ENCODE measurements at places on chromosomes 2 and 18.

DNA sequence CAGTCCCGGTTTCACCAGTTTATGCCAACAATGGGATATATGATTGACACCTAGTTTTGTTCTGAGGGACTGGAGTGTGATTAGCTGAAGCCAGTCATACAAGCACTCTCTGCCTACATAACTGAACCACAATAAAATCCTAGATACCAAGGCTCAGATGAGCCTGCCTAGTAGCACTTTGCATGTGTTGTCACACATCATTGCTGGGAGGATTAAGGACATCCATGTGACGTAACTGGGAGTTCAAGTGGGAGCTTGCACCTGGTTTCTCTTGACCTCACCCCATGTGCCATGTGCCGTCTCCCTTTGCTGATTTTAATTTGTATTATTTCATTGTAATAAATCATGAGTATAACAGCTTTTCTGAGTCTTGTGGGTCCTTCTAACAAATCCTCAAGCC, 90.3 kb downstream of the TMEM163 start:
- no peak for DNase-seq

- DNase-seq: no peak
These were observed 53.8 kb downstream of the CYP27C1 start for GRCh38 chr2:127166231-127166860.

DNA sequence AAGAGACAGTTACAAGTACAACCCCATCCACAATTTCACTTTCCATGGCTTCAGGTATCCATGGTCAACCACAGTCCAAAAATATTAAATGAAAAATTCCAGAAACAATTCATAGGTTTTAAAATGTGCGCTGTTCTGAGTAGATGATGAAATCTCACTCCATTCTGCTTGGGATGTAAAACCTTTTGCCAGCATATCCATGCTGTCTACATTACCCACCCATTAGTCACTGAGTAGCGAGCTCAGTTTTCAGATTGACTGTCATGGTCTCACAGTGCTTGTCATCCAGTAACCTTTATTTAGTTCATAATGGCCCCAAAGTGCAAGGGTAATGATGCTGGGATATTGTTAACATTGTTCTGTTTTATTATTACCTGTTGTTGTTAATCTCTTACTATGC, 40.5 kb downstream of the SMAD4 start:
- DNase-seq: no peak

DNA sequence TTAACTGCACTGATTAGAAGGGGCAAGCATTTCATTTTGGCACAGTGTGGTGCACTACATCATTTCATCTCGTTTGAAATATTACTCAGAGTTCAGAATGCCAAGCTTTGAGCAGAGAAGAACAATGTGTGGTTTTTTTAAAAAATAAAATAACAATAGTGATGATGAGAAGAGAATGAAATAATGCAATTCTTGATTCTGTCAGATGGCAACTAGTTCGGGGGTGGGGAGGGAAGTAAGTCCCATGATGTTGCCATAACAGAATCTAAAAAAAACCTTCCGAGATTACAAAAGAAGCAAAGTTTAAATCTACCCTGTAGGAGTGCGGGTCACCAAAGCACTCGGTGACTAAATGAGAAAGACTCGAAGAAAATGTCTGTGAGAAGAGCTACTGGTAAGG, 490.4 kb downstream of the NR4A2 start:
- DNase-seq: no peak

DNA sequence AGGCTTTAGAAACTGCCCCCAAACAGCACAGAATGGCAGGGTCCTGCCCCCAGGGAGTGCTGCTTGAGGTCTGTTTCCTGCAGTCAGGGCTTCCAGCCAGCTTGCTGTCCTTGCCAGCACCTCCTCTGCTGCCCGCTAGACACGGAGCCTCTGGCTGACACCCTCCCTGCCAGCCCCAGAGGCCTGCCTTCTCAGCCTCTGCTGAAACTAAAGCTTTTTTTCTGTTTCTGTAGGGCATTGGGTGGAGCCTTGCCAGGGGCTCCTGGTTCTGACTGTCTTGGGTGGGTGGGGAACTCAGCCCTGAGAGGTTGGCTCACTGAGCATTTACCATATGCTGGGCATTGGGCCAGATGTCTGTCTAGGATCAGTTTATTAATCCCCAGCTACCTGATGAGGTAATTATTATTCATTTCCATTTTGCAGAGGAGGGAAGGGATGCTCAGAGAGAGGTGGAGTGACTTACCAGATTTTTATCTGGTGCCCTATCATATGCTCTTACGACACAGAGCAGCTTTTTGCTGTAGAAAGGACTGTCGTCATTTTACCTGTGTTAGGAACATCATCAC, 35.4 kb downstream of the INPP4A start:
- DNase-seq: no peak

DNA sequence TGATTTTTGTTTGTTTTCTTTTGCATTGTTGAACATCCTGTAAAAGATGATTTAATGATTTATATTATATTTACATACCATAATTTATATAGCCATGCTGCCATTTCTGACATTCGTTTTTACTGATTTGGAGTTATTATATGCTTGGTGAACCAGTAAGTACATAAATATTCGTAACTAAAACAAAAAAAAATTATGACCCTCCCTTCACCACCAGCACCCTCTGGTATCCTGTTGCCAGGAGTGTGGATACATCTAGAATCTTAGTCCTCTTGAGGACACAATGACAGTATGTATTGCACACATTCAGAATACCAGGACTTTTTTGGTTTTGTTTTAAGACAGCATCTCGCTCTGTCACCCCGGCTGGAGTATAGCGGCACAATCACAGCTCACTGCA, 43.9 kb upstream of the B3GNT7 start:
- DNase-seq: no peak
